ENCODE measurements at places on chromosomes 3 and 15.

DNA sequence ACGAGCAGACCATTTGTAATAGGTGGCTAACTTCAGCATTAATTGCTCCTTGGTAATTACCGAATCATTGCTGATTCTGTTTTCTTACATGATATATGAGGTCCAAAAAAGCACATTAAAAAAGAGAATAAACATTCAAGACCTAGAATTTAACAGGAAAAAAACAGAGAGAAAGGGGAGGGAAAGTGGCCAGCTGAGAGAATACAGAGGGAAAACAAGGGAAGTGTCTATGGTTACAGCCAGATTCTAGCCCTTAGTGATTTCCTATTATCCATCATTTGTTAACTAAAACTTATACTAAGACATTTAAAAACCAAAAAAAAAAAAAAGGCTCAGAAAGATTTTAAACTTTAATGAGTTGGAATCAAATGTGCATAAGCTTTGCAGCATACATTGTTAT is 168.7 kb downstream of the LRTM1 start:
- no peak for DNase-seq

DNA sequence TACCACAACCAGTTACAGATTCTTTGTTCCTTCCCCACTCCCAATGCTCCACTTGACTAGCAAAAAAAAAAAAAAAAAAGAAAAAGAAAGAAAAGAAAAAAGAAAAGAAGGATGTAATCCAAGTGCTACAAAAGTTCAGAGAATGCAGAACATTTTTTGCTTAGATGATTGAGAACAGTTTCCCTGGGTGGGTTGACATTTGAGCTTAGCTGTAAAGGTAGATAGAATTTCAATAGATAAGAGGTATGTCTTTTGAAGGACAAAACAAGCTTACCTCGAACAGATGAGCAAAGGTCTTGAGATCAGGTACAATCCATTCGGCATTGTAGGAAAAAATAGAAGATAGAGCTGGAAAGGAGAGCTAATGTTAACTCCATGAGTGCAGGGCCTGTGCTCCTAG is 344.6 kb upstream of the NECTIN3 start:
- DNase-seq = no peak

DNA sequence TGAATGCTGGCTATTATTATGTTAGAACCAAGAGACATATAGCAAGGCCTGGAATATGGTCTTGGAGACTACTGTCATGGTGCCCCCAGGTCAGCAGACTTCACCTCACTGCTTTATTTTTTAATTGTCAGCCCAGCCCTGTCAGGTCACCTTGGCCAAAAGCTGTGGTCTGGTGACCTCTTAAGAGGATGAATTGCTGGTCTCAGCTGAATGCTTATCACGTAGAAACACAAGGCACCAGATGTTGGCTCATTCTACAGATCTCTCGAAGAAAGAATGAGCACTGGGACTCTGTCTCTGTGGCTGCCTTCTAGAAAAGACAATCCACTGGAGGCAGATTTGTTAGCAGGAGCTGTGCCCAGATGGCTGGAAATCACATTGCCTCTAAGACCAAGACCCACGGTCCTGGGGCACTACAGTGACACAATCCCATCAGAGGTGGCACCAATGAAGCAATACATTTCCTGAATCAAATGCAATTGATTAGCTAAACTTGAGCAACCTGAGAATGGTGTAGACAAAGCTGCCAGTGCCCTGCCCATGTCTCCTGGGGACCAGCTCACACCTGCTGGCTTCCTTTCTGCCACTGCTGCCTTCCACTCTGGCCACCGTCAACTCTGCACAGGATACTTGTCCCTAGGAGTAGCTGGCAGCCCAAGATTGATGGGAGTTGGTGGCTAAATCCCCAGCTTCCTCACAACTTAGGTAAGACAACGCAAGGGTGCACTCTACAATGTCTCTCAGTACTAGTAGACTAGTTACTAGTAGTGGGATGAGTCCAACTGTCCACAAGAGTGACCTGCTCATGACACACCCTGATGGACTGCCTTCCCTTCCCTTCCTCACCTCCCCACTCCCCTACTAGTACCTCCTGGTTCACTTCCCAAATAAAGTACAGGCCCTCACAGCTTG is 384.9 kb upstream of the PROK2 start:
- no peak for DNase-seq

GRCh38 chr3:61821823-61822251 is 260.5 kb downstream of the PTPRG start:
- no peak for DNase-seq

GRCh38 chr3:123920868-123921267 is 36.7 kb upstream of the MYLK start:
- DNase-seq = no peak

DNA sequence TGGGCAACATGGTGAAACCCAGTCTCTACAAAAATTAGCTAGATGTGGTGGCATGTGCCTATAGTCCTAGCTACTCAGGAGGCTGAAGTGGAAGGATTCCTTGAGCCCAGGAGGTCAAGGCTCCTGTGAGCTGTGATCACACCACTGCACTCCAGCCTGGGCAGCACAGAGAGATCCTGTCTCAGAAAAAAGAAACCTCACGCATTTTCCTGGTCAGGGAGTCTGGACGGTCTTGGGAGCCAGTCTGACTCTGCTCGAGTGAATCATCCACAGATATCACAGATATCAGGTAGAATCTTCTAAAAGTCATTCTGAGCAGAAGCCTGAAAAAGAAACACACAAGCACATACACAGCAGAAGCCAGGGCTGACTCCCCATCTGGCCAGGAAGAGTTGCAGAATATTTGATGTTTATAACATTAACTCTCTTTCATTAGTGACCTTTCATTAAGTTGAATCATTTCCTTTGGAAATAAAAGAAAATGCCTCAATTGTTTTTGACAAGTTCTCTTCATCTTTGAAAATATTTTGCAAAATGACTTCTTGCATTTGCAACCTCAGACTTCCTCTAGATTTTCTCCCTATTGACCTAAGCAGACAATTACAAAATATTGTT is 56.5 kb upstream of the ABHD17C start:
- DNase-seq = no peak

GRCh38 chr3:34947834-34948233 is 691.5 kb upstream of the ARPP21 start:
- DNase-seq = peak; percentile 75

DNA sequence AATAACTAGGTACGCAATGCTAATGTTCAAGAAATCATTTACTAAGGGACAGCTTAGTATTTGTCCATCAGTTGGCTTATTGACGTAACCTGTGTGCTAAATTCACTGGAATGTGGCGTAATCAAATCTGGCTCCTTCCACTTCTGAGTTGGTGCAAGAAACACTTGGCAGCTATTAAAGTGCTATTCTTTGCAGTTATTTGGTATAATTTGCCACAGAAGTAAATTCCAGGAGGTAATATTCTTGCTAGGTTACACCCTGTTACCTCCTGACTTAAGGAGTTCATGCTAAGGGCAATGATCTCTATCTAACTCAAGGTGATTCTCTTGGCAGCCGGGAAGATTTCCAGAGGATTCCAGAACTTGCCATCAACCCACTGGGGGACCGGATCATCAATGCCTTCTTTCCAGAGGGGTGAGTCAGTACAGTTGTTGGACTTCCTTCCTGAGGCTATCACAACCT is 25.5 kb downstream of the CHP1 start:
- DNase-seq = no peak

- no peak for DNase-seq
Measured at GRCh38 chr15:70579766-70580165, 183.6 kb downstream of the UACA start.

GRCh38 chr15:74631935-74632560 is 16.4 kb downstream of the CLK3 start:
- peak; percentile 77 for DNase-seq

- peak; percentile 63 for DNase-seq
Measured at GRCh38 chr15:33735637-33736247, 232.6 kb upstream of the CHRM5 start.

DNA sequence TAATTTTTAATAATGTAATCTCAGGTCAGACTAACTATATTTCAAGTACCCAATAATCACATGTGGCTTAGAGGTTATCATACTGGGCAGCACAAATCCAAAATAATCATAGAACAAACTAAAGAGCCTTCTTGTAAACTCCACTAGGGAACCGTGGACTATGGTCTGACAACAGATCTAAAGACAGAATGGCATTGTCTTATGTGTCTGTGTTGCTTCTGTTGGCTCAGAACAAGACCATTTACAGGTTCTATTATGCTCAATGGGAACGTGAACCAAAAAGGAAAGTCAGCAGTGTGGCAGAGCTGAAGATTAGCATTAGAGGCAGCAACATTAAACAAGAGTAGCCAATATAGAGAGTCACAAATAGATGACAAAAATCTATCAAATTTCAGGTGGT is 74.9 kb downstream of the ETFA start:
- DNase-seq = no peak

Measured in eye (tissue), 1 donor.